ENCODE measurements at places on chromosomes 13 and 19.

DNA sequence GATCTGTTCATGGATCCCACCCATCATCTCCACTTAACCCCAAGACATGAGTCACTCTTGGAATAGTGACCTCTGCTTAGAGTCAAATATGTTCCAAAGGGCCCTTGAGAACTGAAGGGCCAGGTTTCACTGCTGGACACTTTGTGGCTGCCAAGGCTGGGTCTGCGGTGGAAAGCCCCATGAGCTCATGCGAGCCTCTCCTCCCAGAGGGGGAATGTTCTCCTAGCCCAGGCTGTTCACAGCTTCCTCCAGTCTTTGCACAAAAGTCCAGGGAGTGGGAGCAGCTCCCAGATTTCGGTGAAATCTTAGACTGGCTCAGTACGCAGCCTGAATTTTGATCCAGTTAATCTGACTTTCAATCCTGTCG, 732 bp upstream of the DCLK1 start:
- DNase-seq = no peak

DNA sequence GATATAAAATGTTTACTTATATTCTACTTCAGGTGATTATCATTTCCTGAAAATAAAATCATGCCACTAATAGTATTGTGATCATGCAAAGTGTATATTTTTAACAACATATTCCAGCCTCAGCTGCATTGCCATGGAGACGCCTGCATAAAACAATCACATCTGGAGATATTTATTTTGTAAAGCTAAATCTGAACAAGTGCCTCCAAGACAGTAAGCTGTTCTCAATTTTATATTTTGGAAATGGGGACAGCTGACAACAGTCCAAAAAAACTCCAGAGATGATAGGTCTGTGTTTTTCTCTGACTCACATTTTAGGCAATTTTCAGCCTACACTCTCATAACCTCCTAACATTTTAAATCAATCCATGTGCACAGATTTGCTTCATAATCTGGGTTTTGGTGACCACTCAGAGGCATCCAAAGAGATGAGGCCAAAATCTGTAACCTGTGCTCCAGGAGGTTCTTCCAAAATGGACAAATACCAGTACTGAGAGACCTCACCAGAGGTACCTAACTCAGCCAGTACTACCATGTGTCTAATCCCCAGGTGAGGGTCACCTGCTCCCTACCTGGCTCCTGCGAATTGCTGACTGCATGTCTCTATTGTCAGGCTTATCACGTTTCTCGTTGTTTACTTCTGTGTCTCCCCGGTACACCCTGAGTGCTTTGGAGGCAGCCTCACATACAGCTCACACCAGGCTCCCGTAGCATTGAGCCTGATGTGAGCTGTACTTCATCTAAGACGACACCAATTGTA, 62.7 kb downstream of the COL4A1 start:
- DNase-seq = no peak

GRCh38 chr19:39110263-39110967, 15.2 kb upstream of the PAK4 start:
- DNase-seq = peak; percentile 82

DNA sequence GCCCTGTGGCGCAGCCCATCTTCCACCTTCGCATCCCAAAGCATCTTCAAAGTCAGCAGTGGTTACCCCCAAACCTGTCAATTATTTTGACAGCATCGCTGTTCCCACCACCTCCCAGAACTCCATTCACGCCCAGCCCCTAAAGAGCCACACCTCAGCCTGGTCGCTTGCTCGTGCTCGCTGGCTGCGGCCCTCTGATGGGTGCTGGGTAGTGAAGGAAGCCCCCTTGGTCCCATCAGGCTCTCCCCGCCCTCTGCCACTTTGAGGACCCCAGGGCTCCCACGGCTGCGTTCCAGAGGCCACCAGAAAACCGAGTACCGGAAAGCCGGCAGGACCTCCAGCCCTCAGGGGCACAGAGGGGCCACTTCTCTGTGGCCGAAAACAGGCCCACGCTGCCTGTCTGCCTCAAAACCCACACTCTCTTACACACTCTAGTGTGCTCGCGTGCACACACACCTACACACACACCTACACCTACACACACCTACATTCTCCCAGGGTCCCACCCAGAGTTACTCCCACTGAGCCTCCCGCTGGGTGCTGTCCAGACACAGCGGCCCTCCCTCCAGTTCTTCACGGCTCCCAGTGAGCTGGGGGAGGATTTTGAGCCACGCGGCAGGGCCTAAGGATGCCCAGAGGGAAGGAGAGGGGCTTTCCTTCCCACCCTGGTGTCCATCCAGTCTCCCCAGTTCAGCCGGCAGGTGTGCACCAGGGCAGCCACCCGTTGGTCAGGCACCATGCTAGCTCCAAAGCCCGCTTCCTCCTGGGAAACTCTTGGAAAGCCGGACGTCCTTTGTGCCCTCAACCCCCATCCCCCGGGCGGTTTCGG, 1.9 kb downstream of the VSTM2B start:
- DNase-seq = no peak

GRCh38 chr13:28585561-28585960, 73.4 kb upstream of the POMP start:
- no peak for DNase-seq

- DNase-seq = no peak
These were observed 49.2 kb upstream of the PCCA start for GRCh38 chr13:100039740-100040139.

All from stimulated activated naive CD8-positive, alpha-beta T cell treated with anti-CD3 and anti-CD28 coated beads, Interleukin-15, Interleukin-2, amounts not matched to agents 100 U/mL and 50 U/mL, for 24 hours (primary cell).